ENCODE measurements at places on chromosomes 3 and 15. TPM values are rescaled to one million over a fixed set of nuclear protein-coding genes. Genes with fewer than 3 reads are reported as not detected.
A peak's percentile ranks its signal among the peaks of the same experiment; 100 is the strongest.

GRCh38 chr3:17063596-17063995 lies 178.8 kb downstream of the PLCL2 start:
- DNase-seq, result no peak

- no peak for DNase-seq
These were observed 856 bp downstream of the ZBTB38 start for GRCh38 chr3:141368925-141369794.

DNA sequence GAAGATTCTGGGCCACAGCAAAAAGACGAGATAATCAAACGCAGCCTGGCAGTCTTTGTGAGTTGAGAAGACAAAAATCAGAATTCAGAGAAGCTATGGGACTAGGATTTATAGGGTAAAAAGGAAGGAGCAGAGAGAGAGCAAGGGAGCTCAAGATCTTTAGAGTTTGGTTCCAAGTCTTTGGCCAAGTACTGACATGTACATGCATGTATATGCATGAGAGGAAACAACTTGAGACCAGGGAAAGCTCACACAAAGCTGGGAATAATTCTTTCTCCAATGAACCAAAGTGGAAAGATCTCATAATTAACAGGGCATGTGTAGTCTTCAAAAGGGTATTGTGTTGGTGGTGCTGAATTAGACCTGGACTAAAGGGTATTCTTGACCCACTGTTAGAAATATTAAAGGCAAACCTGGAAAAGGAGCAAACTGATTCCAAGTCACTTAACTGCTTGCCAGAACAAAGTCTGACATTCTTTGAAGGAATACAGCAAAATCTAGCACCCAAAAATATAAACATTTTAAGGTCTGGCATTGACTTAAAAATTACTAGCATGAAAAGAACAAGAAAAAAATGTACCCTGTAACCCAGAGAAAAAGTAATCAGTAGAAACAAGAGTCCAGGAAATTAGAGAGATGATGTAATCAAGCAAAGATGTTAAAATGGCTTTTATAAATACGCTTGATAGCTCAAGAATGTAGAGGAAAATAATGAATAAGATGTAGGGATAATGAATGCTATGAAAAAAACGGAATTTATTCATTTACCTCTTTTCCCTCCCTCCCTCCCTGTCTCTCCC lies 226.0 kb upstream of the CGNL1 start:
- DNase-seq, result no peak

- DNase-seq, result no peak
These were observed 290.8 kb downstream of the NLGN1 start for GRCh38 chr3:173688216-173688842.

The CA12 gene
- total RNA-seq, result not detected

- no peak for DNase-seq
These were observed 15.0 kb downstream of the CRABP1 start for GRCh38 chr15:78355177-78355576.

The TMEM42 gene
- 6.6 TPM for total RNA-seq

GRCh38 chr3:67384760-67385397 lies 269.5 kb downstream of the SUCLG2 start:
- peak; percentile 54 for DNase-seq

- DNase-seq, result no peak
These were observed 1.1 kb upstream of the PLD1 start for GRCh38 chr3:171811295-171811912.

GRCh38 chr3:72630969-72631344 lies 217.3 kb downstream of the SHQ1 start:
- DNase-seq, result no peak

The GRIP2 gene
- not detected for total RNA-seq

GRCh38 chr3:94778289-94778688 lies 715.4 kb downstream of the NSUN3 start:
- no peak for DNase-seq

- no peak for DNase-seq
These were observed 456.2 kb downstream of the ZNF385D start for GRCh38 chr3:21294768-21295167.

The IMPG2 gene
- 0.27 TPM for total RNA-seq

GRCh38 chr15:90495067-90495466 lies 34.7 kb upstream of the CRTC3 start:
- DNase-seq, result no peak

GRCh38 chr15:82572311-82572710 lies 32.1 kb upstream of the RPS17 start:
- DNase-seq, result no peak

The C3orf49 gene
- not detected for total RNA-seq

DNA sequence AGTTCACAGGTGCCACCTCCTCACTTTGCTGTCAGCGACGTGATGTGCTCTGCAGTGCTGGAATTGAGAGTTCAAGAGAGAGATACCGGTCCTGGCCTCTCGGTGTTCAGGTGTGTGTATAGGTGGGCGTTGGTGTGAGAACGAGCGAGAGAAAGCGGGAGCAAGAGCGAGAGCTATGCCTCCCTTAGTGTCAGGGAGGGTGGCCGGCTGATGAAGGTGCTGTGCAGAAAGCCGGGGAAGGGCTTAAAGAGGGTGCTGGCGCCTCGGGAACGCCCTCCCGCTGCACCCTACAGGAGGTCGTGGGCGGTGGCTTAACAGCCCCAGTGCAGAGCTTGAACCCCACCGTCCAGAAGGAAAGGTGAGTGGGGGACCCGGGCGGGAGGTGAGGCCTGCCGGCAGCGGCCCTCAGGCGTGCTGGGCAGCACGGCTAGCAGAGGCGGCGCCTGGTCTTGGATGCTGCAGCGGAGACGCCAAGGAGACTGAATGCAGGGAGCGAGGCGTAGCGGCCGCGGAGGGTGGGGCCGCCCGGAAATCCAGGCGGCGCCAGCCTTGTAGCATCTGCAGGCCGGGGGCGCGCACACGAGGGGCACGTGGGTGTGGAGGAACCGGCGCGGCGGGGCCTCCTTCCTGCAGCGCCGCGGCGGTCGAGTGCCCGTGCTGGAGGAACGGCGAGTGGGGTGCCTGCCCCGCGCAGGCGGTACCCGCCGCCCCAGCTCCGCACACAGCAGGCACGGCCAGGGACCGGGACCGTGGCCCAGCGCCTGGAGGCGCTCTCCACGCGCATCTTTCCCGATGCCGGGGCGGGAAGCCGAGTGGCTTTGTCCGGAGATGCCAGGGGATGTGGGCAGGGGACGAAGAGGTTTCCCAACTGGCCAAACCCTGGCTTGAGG lies 246.8 kb upstream of the TOPAZ1 start:
- no peak for DNase-seq

The RPL39L gene
- 0.94 TPM for total RNA-seq

DNA sequence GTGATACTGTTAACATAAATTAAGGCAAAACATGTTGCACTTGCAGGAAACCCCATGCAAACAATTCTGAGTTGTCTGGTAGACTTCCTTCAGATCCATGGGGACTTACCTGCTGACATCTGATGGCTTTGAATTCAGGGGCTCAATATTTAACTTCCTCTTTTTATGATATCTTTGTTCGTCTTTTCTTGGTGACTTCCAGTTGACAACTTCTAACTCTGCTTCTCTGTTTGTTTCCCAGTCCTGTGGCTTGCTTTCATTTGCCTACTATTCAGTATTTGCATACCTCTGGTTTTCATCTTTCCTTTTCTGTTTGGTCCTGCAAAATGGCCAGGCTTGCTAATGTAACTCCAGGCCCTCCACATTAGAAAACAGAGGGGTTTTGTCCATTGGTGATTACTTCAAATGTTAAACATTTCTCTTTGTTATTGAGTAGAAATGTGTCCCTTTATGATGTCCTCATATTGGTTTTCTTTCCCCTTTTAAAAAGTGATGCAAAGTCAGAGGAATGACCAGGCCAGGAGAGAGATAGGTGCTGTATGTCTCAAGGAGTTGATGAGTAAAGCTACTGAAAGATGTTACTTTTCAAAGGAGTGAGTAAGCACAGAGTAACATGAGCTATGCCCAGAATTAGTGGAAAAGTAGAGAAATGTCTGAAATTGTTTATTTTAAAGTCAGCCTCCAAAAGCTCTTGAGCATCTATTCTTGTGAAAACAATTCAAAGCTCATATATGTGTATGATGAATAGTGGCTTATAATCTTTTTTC lies 335.9 kb downstream of the LPP start:
- DNase-seq, result no peak

DNA sequence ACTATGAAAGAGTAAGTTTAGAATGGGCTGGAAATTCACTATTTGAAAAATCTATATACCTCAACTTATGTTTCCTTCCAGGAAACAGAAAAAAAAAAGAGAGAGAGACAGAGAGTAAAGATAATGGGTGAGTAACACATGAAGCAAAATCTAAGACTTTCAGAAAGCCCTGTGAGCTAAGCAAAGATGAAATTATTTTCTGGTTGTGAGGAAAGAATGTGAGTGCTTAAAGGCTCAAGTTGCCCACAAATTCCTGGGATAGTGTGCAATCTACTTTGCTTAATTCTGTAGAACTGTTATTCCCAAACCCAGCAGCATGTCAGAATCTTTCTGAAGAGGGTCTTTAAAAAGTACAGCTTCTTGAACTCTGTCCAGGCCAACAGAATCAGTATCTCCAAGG lies 337.7 kb upstream of the AGTR1 start:
- no peak for DNase-seq

- no peak for DNase-seq
These were observed 152.8 kb upstream of the GOLGA6L4 start for GRCh38 chr15:84082739-84083138.

The CHRNB4 gene
- total RNA-seq, result not detected

GRCh38 chr3:53242155-53242554 lies 13.7 kb downstream of the TKT start:
- DNase-seq, result no peak

GRCh38 chr3:126753191-126754160 lies 49.4 kb downstream of the CHCHD6 start:
- DNase-seq, result peak; percentile 25

The ACTC1 gene
- not detected for total RNA-seq

The CLDN1 gene
- total RNA-seq, result not detected

The OIP5 gene
- not detected for total RNA-seq

The CYP11A1 gene
- total RNA-seq, result not detected

- DNase-seq, result no peak
These were observed 175.8 kb downstream of the THSD4 start for GRCh38 chr15:71290881-71291635.

DNA sequence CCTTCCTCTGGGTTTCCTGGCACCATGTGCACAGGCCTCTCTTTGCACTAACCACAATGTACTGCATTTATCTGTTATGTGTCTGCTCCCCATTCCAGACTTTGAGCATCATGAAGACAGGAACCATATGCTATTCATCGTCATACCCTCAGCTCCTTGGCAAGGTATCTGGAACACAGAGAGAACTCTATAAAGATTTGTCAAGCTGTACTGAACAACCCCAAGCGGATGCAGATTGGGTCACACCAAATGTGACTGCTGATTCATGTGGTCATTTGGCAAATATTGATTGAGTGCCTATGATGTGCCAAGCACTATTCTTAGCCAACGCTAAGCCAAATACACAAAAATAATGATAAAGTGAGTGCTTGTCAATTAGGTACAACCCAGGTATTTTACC lies 7.5 kb upstream of the MEGF11 start:
- DNase-seq, result no peak

GRCh38 chr3:173732237-173732636 lies 334.7 kb downstream of the NLGN1 start:
- DNase-seq, result no peak

The RAD51 gene
- total RNA-seq, result 1.5 TPM

DNA sequence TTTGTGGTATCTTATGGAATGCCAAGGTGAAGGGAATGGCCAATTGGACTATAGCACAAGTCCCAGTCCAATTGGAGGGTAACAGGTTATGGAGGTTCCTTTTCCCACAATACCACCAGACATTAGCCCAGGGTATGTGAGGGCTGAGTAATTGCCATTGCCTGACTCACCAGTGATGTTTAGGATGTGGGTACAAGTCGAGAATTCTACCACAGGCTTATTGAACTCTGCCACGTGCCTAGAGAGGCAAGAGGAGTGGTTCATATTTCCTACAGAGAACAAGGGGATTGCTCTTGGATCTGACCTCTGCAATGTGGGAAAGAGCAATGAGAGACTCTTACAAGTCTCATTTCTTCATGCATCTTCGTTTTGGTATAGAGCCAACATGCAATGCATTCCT lies 85.0 kb upstream of the XCR1 start:
- DNase-seq, result no peak

DNA sequence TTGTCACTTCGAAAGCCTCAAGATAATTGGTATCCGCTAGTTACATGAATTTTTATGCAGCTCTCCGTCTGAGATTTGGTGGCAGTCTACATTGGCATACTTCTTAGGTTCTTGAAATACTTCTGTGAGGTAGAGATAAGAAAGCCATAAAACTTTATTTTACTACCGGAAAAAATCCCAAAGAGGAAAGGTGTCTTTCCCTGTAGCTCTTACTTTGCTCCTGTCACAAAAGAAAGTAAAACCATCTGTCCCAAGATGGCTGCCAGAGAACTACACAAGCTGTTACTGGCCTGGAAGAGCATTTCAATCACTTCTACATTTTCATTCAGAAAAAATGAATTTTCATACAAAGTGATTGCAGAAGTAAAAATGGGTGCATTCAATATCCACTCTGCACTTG lies 214.8 kb upstream of the ST8SIA2 start:
- DNase-seq, result no peak

DNA sequence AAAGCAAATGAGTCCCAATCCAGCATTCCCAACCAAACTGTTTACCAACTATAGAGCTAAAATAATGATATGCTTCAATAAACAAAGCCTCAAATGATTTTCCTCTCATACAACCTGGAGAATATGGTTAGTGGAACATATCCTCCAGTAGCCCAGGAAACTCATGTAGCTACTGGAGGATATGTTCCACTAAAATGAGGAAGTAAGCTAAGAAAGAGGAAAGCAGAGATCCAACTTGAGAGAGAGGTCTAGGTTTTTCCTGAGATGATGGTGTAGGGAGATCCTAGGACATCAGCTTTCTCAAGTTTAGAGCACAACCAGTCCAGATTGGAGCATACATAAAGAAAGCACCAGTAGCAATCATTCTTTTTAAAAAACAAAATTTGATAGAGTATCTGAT lies 44.6 kb upstream of the SLC4A7 start:
- DNase-seq, result no peak

The MESP2 gene
- total RNA-seq, result not detected

DNA sequence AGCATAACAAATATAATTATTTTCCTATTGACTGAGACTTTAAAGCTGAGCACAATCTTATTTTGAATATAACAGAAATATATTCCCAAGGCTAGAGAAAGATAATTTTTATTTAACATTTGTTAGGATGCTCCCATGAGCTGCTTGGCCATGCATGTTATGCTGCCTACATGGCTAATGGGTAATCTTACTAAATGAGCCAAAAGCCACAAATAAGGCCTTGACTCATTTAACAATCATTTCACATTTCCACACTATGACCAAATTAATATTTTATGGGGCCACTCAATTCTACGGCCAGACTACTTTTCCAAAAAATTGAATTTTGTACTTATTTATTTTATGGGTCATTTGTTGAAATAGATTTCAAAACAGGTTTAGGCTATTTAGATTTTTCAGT lies 141.7 kb downstream of the MEIS2 start:
- DNase-seq, result no peak

The MAP1A gene
- total RNA-seq, result 0.92 TPM

GRCh38 chr3:103924544-103924943 lies 1442.2 kb upstream of the ALCAM start:
- DNase-seq, result no peak

The LMCD1 gene
- 0.33 TPM for total RNA-seq
